ENCODE measurements at places on chromosomes 11 and 22.

DNA sequence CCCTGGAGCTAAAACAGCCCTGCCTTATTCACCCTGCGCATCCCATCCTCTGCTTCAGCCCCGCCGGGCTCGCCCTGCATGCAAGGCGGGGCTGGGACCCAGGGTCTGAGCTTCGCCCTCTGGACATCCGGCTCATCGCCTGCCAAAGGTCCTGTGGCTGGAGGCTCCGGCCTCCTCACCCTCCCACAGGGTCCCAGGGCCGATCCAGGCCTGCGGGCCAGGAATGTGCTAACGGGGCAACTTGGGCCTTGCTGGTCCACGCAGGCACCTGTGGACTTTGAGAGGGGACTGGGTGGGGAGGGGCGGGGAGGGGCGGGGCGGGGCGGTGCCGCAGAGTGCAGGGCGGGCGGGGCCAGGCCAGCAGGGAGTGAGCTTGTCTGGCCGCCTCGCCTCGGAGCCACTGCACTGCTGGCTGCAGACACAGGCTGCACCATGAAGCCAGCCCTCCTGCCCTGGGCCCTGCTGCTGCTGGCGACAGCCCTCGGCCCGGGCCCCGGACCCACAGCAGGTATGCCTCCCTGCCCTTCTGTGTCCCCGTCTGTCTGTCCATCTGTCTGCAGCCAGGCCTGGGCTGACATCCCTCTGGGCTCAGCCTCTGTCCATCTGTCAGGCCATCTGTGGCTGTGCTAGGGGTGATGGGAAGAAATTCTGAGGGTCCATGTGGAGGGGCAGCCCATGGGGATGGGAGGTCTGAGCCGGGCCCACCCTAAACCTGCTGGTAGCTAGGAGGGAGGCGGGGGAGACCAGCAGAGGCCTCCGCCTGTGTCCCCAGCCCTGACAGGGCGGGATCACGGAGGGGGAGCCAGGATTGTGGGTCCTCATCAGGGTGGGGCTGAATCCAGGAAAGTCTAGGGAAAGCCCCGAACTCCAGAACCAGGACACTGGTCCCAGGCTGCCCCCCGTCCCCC is at the start of gene SUSD2:
Gene SUSD2, plus strand, starts transcription at position 400 of the 908 bp plus-strand sequence. Its CDS starts 33 bp downstream, at position 433.
- no peak for DNase-seq

DNA sequence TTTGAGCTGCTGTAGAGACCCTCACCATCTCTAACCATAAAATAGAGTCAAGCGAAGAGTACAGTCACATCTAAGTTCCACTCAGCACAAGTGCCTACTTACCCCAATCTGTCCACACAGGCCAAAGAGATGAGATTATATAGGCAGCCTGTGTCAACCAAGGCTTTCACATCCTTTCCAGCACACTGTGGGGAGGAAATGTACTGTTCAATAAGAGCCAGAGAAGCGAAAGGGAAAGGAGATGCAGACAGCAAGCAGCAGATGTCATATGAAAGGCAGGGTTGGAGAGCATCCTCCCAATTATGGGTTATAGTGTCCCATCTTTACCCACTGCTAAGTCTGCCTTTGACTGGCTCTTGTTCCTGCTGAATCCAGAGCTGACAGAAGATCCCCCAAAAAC is 16.4 kb downstream of the NRIP3 start:
- DNase-seq = no peak

- no peak for DNase-seq
These were observed 37.7 kb upstream of the CCND1 start for GRCh38 chr11:69603111-69603836.

DNA sequence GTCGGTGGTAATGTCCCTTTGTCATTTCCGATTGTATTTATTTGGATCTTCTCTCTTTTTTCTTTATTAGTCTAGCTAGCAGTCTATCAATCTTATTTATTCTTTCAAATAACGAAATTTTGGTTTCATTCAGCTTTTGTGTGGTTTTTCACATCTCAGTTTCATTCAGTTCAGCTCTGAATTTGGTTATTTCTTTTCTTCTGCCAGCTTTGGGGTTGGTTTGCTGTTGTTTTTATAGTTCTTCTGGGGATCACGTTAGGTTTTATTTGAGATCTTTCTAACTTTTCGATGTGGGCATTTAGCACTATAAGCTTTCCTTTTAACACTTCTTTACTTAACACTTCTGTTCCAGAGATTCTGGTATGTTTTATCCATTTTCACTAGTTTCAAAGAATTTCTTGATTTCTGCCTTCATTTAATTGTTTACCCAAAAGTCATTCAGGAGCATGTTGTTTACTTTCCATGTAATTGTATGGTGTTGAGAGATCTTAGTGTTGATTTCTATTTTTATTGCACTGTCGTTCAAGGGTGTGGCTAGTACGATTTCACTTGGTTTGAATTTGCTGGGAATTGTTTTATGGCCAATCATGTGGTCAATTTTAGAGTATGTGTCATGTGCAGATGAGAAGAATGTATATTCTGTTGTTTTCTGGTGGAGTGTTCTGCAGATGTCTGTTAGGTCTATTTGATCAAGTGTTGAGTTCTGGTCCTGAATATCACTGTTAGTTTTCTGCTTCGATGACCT is 7.7 kb upstream of the SCGB1D1 start:
- no peak for DNase-seq

- DNase-seq = no peak
These were observed 12.6 kb downstream of the KCNQ1OT1 start for GRCh38 chr11:2687223-2687530.

DNA sequence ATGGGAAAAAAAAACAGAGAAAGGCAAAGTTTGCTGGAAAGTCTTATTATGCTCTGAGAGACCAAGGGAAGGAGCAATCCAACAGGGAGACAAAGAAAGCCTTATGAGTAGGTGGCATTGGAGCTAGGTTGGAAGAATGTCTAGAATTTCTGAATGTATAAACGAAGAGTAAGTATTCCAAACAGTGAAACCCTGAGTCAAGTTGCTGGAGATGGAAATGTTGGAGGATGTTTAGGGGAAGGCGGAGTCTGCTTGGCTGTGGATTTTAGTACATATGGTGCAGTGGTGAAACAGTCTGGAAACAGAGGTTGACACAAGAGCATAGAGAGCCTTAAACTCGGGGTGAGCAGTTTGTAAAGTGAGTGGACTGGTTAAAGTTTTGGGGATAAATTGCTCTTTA is 314.8 kb upstream of the CADM1 start:
- no peak for DNase-seq

DNA sequence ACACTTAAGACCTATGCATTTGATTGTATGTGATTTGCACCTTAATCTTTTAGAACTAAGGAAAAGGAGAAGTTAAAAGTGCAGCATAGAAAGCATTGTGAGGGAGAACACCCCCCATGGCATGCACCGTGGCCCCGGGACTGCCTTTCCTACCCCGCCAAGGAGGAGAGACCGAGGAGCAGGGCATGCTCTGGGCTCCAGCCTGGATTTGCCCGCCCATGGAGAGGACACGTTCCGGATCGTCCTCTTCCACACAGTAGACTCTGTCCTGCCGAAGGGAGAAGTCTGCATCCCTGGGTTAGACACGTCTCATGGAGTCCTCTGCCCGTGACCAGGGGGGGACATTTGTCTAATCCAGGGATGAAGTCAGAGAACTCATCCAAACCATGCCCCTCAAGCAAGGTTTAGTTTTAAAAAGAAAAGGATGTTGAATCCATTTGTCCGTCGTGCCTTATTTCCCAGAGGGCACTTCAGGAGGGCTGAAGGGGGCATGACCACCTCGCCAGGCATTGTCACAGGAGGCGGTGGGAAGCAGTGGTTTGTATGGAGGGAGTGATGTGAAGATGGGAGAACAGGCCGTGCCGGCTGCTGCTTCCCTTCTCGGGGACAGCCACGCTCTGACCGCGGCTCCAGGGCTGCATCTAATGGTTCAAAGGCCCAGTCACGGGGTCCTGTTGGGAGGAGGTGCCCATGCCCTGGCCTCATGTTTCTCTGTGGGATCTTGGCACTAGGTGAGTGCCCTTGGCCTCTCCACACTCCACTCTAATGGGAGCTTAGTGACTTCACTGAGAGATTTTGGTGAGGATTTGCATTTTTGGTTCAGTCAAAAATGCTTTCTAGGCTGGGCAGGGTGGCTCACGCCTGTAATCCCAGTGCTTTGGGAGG is 66.2 kb upstream of the GAL start:
- DNase-seq = no peak

DNA sequence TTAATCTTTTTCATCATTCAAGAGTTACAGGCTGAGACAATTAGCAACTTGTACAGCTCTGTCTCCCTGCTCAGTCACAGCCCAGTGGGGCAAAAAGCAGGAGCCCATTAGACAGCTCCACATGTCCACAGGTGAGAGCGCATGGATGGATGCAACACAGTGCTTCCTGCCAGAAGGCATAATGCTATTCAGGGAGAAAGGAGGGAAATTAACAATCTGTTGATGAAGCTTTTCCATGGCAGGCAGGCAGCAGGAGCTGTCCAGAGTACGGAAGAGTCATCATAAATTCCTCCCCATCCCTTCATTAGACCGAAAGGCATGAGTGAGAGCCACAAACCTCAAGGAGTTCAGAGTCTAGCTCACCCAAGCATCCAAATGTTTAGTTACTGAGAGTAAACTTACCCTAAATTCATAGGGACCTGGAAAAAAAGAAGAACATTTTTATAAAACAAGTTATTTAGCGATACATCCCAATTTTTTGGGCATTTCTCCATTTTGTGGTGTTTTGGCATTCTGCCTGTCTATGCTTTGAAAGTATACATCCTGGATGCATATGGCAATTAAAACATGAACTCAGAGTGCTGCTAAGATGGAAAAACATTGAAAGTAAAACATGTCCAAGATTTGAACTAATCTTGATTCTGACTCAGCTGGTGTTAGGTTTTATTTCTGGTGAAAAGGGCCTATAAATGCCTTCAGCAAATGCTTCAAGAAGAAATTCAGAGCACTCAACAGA is 428.1 kb downstream of the OPCML start:
- DNase-seq = no peak

DNA sequence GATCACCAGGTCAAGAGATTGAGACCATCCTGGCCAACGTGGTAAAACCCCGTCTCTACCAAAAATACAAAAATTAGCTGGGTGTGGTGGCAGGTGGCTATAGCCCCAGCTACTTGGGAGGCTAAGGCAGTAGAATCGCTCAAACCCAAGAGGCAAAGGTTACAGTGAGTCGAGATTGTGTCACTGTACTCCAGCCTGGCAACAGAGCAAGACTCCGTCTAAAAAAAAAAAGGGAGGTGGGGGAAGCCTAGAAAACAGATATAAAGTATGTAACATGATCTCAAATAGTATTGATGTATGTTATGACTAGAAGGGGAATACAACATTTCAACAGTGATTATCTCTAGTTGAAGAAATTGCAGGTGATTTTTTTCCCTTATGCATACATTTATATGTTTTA is 61.4 kb downstream of the SLC1A2 start:
- DNase-seq = no peak

DNA sequence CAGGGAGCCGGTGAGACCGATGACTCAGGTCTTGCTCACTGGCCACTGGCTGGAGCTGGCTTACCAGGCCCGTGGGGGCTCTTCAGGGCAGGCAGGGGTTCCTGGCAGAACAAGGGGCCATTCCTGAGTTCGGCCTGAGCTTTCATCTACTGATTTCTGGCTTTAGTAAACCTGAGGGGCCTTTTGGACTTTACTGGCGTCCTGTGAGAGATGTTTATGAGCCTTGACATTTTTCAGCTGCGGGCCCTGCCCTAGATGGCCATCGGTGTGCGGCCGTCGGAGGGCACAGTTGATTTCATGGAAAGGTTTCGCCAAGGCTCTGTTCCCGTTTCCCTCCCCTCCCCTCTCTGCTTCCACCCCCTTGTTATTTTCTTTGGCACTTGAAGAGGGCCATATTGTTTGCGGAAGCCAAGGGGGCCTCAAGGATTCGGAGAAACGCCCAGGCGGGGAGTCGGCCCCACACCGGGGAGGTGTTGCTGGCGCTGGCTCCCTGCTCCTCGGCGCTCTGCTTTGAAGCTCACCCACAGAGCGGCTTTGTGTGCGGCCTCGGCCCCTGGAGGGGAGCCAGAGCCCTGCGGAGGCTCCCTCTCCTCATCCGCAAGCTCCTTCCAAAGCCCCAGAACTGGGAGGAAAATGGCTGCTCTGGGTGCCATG is 17.7 kb downstream of the ELF5 start:
- DNase-seq = no peak

DNA sequence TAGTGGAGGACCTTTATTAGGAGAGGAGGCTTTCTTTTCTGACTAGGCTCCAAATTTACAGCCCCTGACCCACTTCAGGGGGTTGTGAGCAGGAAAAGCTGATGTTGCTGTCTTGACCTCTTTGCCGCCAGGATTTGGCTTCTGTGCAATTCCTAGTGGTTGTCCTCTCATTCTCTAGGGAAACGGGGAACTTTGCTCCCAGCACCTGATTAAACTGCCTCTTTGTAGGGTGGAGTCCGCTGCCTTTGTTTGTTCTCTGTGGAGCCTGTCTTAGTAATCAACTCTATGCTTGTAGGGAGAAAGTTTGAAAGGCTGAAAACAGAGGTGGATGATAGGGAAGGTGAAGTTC is 16.3 kb downstream of the CTNND1 start:
- no peak for DNase-seq
